ENCODE measurements at places on chromosomes 6 and 20.
A peak's percentile ranks its signal among the peaks of the same experiment; 100 is the strongest.

DNA sequence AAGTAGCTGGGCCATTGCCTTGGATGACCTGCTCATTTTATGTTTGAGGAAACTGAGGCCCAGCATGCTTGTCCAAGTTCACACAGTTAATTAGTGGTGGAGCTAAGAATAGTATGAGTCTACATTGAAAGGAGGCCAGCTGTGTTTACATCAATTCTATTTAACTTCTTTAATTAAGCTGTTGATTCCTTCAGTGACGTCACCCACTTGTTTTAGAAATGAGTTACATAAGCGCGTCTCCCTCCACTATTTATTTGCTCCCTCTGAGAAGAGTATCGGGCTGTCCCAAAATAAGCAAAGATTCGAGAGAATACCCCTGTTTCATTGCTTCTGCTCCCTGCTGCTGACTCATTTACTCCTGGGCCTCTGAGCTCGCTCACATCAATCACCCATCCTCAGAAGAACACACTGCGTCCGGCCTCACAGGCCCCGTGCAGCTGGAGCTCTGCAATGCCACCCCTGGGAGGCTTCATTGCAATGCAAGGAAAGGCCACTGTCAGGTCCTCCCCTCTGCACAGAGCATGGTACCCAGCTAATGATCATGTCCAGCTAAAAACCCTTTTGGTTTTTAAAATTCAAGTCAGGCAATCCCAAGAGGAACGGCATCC lies 74.8 kb upstream of the BMP2 start:
- DNase-seq, result no peak

- DNase-seq, result no peak
Observed at GRCh38 chr6:39669207-39669972, 55.8 kb downstream of the KIF6 start.

GRCh38 chr6:72248621-72249020 lies 362.3 kb downstream of the RIMS1 start:
- no peak for DNase-seq

GRCh38 chr6:130775411-130776012 lies 51.7 kb upstream of the SMLR1 start:
- DNase-seq, result no peak

DNA sequence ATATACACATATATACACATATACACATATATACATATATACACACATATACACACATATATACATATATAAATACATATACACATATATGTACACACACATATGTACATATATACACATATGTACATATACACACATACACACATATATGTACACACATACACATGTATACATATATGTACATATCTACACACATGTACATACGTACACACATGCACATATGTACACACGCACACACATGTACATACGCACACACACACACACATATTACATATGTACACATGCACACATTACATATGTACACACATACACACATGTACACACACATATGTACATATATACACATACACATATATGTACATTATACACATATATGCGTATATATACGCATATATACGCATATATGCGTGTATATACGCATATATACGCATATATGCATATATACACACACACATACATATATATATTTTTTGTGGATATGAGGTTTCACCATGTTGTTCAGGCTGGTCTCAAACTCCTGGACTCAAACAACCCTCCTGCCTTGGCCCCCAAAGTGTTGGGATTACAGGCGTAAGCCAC lies 27.2 kb downstream of the SRC start:
- no peak for DNase-seq

- no peak for DNase-seq
Observed at GRCh38 chr20:50470264-50470858, 39.8 kb upstream of the PTPN1 start.

- DNase-seq, result no peak
Observed at GRCh38 chr6:56891754-56892153, 63.2 kb upstream of the BEND6 start.

DNA sequence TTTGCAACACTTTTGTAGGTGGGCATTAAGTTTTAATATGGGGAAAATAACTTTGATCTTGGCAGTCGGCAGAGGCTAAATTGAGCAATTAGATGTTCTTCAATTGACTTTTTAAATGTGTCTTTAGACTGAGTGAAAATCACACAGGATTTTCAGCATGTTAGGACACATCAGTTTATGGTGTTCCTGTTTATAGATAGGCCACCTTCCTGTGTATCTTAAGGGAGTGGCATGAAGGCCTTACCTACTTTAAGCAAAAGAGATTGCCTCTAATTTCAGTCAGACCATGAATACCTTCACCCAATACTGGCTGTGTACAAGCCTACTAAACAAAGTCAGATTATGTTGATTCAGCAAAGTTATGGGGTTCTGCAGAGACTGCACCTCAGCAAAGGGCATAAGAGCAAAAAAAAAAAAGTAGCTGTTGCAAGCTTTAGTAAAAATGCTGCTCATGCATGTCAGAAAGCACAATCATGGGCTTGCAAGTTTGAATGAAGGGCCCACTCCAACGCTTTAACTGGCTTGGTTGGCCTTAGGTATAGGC lies 848.4 kb downstream of the PHF3 start:
- DNase-seq, result no peak

DNA sequence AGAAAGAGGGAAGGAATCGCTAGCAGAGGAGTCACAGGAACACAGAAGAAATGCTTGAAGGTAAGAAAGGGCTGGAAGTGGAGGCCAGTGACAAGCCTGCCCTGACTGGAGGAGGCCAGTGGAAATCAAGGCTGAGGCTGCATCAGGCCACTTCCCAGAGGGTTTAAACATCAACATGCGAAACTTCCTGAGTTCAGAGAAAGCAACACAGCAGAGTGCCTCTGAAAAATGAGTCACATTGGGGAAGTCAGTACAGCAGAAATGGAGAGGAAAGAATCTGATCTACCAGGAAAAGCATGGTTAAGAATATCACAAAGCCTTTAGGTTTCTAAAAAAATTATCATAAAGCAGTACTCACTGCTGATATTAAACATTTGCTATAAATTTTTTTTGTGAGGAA lies 23.3 kb downstream of the NAPB start:
- no peak for DNase-seq

DNA sequence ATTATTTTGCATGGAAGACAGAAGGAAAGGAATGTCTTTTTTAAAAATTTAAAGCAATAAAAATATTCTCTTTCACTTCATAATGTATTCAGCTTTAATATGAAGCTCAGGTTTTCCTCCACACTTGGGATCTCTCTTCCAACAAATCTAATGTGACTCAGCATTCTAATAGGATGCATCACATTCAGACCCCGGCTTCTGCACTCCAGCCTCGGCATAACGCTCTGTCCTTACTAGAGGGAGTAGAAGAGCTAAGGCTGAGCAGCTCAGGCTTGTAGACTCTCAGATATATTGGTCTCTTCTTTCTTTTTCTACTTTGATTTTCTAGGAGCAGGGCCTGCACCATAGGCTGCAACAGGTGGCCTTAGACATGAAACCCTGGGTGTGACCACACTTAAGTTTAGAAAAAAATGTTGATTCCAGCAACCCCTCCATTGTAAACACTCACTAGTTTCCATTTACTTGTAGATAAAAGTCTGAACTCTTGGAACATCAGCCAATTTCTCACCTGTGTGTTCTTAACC lies 161.7 kb downstream of the PAK5 start:
- DNase-seq, result no peak

DNA sequence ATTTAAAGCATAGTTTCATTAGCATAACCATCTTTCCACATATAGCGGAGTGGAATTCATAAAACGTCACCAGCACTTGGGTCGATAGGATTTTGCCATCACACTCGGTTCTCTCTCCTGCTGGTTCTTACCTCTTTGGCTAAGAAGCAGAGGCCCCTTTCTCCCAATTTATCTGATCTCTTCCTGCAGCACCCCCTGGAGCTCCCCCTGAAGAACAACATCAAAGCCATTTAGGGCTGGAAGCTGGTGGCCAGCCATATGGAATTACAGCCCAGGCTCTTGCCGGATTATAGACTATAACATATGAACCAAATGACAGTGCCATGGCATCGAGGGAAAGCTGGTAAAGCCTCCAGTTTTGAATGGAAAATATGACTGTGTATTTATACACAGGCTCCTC lies 6.4 kb upstream of the KIF6 start:
- DNase-seq, result no peak

GRCh38 chr20:46963758-46964617 lies 69.3 kb downstream of the EYA2 start:
- peak; percentile 56 for DNase-seq

DNA sequence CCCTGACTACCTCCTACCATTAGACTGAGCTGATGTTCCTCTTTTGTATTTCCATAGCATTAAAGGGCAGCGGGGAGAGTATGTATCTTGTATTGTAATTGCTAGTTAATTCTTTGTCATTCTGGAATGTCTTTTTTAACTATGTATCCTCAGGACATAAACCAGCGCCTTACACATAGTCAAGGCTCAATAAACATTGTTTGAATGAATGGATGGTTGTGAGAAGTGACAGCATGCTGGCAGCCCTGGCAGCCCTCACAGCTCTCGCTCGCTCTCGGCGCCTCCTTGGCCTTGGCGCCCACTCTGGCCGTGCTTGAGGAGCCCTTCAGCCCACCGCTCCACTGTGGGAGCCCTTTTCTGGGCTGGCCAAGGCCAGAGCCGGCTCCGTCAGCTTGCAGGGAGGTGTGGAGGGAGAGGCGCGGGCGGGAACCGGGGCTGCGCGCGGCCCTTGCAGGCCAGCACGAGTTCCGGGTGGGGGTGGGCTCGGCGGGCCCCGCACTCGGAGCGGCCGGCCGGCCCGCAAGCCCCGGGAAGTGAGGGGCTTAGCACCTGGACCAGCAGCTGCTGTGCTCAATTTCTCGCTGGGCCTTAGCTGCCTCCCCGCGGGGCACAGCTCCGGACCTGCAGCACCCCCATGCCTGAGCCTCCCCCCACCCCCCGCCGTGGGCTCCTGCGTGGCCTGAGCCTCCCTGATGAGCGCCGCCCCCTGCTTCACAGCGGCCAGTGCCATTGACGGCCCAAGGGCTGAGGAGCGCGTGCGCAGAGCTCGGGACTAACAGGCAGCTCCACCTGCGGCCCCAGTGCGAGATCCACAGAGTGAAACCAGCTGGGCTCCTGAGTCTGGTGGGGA lies 93.1 kb downstream of the RNF182 start:
- DNase-seq, result no peak
